BJ (cell line): ENCODE measurements at places on chromosomes 13 and 19. TPM values are rescaled to one million over a fixed set of nuclear protein-coding genes. Genes with fewer than 3 reads are reported as not detected.

DNA sequence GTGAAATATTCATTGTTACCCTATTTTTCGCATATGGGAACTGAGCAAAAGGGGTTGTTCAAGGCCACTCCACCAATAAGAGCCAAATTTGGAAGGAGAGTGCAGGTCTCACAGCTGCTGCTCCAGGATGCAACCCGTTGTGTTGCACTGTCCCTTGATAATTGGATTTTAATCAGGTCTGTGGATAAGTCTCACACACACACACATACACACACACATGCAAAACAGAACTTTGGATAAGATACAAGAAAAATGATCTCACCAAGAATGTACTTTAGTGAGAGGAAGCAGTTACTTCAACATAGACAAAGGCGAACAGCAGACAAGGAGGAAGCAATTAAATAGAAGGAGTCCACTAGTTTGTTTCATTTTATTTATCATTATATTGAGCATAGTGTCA is 127.3 kb upstream of the EDNRB start:
- DNase-seq, result no peak

GRCh38 chr13:22596171-22596863 is 584.5 kb upstream of the SGCG start:
- DNase-seq, result no peak

Gene CEACAM6
- not detected in 2 replicates for polyA plus RNA-seq

DNA sequence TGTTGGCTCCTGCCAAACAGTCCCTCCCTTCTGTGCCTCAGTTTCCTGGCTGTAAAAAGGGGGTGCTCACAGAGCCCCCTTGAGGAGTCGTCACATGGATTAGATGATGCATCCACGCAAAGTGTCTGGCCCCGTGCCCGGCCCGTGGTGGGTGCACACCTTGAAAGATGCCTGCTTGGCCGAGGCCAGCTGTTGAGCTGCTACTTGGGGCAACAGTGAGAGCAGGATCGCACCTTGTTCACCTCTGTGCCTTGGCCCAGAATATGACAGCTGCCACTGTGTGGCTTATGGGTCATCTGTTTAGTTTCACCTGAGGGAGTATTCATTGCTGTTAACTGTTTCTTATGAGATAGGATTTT is 17.7 kb downstream of the CRTC1 start:
- DNase-seq, result no peak

DNA sequence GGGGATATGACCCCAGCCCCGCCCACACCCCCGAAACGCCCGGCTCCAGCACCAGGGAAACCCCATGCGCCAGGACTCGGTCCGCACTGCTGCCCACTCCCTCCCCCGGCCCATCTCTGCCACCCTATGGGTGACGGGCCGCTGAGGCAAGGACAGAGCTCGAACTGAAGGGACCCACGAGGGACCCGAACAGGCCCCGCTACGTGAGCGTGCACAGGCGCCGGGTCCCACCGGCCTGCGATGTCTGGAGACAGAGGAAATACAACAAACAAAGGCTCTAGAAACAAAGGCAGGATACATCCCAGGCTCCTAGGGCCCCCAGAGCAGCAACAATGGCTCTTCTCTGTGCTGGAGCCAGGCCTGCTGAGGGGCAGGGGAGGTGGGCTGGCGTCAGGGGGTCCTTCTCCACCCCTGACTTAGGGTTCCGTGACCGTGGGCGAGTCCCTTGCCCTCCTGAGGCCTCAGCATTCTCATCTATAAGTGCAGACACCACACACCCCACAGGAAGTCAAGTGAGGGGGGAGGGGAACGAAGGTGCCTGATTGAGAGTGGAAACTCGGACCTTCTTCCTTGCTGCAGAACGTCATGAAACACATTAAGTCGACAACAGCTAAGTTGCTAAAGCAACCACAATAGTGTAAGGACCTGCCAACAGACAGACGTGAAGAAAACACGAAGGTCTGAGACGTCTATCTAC is 3.1 kb downstream of the ABHD17A start:
- no peak for DNase-seq

GRCh38 chr13:101706651-101707050 is 254.2 kb downstream of the ITGBL1 start:
- peak; percentile 60 for DNase-seq

Gene TRAPPC6A
- polyA plus RNA-seq, result 9.7 and 15.0 TPM in 2 replicates

DNA sequence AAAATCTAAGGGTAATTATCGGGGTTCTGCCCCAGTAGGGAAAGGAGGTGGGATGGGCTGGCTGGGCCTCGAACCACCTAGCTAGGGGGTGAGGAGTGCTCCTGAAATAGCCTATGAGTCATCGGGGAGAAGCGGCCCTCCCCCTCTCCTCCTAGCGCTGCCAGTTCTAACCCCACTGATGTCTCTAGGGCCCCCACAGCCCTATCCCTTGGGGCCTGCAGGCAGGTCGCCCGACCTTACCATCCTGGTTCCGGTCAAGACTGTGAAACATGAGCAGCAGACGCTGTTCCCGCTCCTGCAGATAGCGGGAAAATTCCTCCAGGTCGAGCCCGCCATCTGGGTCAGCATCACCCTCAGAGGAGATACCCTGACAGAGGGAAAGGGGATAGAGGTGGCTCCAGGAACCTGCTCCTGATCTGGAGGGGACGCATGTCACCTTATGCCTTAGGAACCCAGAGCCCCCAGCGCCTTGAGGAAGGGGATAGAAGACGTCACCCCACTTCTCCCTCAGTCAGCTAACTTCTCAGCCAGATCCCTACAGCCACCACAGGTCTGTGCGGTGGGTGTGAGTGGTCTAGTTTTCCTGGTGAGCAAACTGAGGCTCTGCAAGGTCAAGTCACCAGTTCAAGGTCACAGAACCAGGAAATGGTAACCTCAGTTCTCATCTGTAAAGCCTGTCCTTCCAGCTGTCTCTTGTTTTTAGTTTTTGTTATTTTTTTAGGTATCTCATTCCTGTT is 1.5 kb downstream of the SLC25A23 start:
- DNase-seq, result no peak

DNA sequence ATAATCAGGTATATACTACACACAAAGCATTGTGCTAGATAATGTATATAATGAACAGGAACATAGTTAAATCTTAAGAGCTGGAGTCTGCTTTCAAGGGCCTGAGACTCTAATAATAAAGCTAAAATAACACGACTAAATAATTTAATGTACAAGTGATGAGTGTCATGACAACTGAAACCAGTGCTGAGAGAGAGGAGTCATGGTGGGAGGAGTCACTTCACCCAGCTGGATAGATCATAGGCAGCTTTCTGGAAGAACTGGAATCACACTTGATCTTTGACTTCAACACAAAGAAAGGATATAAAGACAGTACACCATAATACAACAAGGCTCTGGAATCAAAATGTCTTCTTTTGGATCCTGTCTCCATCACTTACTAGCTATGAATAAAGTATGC is 7.1 kb downstream of the RBM26 start:
- DNase-seq, result no peak

- DNase-seq, result no peak
These were observed 2.6 kb upstream of the CIB3 start for GRCh38 chr19:16175954-16176353.

- peak; percentile 49 for DNase-seq
These were observed at the start of gene ZNF229 for GRCh38 chr19:44447916-44448674. ZNF229 (minus strand) TSS chr19:44448472; CDS start chr19:44442847, 5,625 bp downstream.

- DNase-seq, result no peak
These were observed 2.9 kb upstream of the GPR18 start for GRCh38 chr13:99261059-99261458.

DNA sequence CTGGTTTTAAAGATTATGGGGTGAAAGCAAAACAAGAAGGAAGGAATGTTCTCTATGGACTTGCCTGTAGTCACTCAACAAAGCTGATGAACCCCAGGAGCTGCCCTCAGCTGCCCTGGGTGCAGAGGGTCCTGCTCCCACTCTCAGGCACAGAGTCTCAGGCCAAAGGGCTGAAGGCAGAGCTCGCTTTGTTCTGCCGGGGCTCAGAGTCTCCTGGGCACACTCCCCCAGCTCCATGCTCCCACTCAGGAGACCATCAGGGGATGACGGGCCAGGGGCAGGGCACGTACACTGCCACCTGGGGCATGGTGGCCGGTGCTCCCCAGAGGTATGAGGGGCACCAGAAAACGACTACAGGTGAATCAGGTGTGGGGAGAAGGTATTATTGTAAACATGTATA is 46.8 kb upstream of the SPACA7 start:
- DNase-seq, result no peak

DNA sequence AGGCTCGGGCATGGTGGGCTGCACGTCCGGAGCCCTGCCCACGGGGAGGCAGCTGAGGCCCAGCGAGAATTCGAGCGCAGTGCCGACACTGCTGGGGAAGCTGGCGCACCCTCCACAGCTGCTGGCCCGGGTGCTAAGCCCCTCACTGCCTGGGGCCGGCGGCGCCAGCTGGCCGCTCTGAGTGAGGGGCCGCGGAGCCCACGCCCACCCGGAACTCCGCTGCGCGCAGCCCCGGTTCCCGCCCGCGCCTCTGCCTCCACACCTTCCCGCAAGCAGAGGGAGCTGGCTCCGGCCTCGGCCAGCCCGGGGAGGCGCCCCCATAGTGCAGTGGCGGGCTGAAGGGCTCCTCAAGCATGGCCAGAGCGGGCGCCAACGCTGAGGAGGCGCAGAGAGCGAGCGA is 2080.4 kb downstream of the PCDH9 start:
- DNase-seq, result no peak

DNA sequence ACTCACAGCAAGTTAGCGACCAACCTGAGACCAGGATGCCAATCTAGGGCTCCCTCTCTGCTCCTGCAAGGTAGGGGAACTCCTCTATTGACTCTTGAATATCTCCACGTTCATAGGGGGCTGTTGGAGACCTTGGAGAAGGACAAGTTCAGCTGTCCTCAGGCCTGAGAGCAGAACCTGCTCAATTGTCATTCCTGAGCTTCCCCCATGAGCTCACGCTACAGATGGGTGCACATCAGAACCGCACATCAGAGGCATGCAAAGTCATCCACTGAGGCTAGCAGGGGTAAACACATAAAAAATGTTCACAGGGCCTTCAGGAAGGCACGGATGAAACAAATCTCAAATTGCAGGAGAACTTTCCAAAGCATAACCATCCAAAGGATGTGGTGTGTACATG is 168.8 kb upstream of the ZNF507 start:
- no peak for DNase-seq

Gene PSG7
- 0.16 and 0.17 TPM in 2 replicates for polyA plus RNA-seq

Gene EFNA2
- polyA plus RNA-seq, result not detected in 2 replicates

Gene ZNF730
- 0.27 and 0.37 TPM in 2 replicates for polyA plus RNA-seq

Gene MTUS2
- polyA plus RNA-seq, result 0.05 and 0.07 TPM in 2 replicates

- no peak for DNase-seq
These were observed 48.6 kb downstream of the NLRP12 start for GRCh38 chr19:53775524-53775923.

DNA sequence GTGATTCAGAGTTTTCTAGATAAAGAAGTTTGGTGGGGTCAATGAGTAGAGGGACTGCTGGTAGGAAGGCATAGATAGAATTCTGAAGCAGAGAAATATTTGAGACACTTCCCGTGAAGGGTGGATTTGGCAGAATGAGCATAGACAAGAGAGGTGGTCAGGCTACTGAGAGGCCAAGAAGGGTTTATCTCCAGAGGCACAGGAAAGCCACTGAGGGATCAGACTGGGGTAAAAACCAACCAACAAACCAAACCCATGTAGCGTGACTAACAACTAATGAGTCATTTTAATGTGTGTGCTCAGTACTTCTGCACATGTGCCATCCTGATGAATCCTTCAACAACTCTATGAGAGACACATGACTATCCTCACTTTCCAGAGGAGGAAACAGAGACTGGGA is 60.0 kb upstream of the SERP2 start:
- DNase-seq, result peak; percentile 58
